GM10248 (cell line): ENCODE measurements at places on chromosomes 11 and 22.
A peak's percentile ranks its signal among the peaks of the same experiment; 100 is the strongest.

GRCh38 chr11:22666688-22667439 lies 453 bp downstream of the GAS2 start:
- DNase-seq: peak; percentile 62

DNA sequence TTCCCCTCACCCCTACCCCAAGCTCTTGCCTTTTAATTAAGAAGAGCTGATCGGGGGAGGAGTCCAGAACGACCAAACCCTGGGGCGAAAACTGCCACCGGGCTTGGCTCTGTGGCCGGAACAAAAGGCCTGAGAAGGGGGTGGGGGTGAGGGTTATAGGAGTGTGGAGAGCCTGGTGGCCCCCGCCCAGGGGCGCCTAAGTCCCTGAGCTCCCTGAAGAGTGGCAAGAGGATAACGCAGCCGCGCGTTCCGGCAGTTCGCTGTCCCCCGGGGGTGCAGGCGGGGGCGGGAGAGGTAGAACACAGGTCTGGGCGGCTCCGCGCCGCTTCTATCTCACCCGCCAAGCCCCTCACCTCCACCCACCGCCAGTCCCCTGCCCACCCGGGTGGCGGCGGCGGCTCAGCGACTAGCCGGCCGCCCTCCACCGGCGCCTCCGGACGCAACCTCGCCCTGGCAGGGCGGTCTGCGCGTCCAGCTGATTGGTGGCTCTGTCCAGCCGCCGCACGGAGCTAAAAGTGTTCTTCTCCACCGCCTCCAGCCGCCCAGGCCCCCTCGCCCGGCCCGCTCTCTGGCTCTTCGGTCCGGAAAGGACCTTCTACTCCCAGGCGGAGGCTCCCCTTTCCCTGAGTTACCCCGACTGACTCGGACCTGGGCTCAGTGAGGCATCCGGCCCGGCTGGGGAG lies 18.7 kb upstream of the BDNF start:
- no peak for DNase-seq

DNA sequence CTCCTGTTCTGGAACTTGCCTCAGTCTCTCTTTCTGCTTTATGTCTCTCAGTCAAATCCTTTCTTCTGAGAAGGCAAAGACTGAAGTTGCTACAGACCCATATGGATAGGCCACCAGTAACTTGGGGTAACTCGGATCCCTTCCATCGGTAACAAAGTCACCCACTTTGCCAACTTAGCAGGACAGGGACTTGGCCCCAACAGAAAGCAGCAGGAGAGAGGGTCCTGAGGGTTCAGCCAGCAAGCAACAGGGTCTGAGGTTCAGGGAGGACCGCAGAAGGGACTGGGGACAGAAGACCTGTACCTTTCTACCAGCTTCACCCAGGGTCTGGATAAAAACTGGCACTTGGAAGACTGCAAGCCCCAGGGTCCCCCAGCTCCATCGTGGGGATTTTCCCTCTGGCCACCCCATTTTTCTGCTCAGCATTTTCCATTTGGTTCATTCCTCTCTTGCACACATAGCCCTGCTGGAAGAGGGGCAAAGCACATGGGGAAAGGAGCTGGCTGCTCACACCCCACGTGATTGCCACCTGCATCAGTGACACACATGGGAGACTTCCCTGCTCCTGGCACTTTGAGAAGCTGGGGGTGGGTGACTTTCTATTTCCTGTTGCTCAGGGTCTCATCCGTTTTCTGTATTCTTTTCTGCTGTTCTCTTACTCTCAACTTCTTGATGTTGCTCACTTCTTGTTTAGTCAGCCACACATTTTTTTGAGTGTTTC lies 34.6 kb upstream of the GNAZ start:
- peak; percentile 37 for DNase-seq

GRCh38 chr11:132531921-132532320 lies 1000.4 kb downstream of the OPCML start:
- DNase-seq: no peak

GRCh38 chr11:122229481-122230384 lies 113.7 kb upstream of the BLID start:
- no peak for DNase-seq

GRCh38 chr11:126601136-126601535 lies 245.7 kb downstream of the ST3GAL4 start:
- DNase-seq: no peak

DNA sequence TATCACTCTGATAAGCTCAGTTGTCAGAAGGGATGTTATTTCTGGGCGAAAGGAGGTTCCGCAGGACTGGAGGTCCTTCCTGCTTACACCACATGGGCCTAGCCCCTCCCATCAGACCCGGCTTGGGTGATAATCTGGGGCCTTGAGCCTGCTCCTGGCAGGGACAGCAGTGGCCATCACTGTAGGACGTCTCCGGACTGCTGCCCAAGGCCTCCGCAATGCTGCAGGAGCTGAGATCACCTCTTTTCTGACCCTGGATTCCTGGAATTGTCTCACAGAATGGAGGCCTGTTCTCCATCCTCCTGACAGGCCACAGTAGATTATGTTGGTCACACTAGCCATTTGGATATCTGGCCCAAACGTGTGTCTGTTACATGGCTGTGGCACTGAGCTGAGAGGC lies 9.2 kb upstream of the BIK start:
- DNase-seq: no peak

DNA sequence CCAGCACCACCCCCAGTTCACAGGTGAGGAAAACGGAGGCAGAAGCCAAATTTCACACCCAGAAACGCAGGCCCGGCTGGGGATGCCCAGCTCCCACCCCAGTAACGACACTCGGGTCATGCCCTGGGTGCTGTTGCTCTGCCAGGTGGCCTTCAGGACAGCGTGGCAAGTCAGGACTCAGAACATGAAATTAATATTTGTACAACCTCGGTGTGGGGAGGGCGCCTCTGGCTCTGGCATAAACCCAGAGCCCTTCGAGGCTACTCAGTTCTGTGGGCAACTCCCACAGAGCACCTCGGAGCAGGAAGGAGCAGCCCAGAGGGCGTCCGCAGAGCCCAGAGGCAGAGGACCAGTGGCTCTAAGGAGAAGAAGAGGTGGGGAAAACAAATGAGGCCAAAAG lies 71.6 kb downstream of the CELSR1 start:
- no peak for DNase-seq

DNA sequence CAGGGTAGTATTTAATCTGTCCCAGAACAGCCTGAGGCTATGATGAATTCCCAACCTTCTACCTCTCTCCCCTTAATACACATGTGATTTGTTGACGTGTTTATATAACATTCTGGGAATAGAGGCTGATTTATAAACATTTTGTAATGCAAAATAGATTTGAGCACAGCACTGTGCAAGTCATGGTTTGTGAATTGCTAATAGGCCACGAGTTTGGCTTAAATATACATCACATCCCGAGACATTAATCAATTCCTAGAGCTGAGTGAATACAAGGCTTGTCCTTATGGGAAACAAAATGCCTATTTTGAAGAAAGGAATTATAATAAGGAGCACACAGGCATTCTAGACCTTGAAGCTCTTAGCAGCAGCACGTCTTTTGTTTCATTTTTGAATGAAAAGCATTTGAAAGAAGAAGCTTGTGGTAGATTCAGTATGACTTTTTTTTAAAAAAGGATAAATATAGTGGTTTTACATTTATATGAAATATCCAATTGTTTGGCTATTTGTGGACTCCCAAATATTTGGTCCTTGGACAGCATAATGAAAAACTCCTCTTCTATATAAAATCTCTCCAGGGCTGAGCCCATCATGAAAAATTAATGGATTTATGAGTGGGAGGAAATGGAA lies 116.4 kb downstream of the SLC17A6 start:
- DNase-seq: no peak

GRCh38 chr11:8786933-8787332 lies 104.3 kb downstream of the RPL27A start:
- DNase-seq: no peak

- no peak for DNase-seq
Measured at GRCh38 chr11:118109231-118109630, 22.5 kb upstream of the SMIM35 start.

DNA sequence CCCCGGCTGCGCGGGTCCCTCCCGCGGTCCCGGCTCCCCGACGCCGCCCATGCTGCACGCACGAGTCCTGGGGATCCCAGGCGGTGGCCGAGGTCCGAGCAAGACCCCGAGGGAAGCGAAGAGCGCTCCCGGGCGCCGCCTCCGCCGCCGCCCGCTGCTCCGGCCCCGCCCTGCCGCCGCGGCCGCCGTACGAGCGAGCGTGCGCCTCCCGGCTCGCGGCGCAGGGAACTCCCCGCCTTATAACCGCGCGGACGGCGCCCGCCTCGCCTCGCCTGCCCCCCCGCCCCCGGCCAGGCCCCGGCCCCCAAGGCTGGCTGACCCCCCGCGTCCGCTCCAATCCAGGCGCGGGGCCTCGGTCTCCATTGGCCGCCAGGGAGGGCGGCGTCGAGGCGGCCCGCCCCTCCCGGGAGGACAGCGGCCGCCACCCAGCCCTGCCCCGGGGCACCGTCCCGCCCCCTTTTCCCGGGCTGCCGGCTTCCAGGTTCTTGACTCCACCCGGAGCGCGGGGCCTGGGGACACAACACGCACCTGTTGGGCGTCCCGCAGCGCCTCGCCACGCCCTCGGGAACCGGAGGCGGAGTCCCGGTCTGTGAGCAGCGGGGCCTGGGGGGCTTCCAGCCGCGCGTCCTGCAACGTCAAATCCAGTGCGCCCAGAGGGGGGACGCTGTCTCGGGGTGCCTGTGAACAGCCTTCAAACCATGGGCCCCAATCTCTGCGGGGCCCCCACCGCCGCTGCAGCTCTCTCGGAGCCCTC lies at the start of gene FADS3:
Gene FADS3, minus strand, starts transcription at position 215 of the 754 bp plus-strand sequence. Its CDS starts 164 bp downstream, at position 51.
- DNase-seq: peak; percentile 84

- peak; percentile 84 for DNase-seq
Measured at GRCh38 chr11:47373876-47374719, 4.2 kb downstream of the SPI1 start.

- DNase-seq: no peak
Measured at GRCh38 chr11:33690290-33691065, 10.1 kb downstream of the C11orf91 start.

DNA sequence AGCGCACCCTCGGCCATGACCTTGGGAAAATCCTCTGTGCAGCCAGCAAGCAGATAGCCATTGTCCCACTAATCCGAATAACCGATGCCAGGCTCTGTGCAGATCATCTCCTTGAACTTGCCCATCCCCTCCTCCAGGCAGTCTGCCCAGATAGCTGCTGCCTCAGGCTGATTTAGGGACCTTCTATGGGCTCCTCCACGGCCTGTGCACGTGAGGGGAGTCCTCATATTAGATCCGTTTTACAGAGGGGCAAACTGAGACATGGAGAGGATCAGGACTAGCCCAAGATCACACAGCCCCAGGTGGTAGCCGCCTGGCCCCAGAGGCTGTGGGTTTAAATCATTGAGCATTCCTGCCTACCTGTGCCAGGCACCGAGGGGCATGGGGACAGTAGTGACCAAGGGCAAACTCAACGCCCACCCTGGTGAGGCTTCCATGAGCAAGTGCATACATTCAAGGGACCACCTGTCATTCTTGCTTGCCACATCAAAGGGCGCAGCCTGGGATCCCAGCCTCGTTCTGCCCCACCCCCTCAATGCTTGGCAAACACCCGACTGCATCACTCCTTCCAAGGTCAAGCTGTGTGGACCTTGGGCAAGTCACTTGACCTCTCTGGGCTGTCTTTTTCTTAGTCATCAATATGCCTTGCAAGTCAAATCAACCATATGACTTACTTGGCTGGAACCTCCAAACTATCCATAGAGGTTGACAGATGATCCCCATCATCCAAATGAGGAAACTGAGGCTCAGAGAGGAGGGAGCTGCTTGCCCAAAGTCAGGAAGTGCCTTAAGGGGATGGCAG lies 131.6 kb downstream of the MN1 start:
- no peak for DNase-seq

DNA sequence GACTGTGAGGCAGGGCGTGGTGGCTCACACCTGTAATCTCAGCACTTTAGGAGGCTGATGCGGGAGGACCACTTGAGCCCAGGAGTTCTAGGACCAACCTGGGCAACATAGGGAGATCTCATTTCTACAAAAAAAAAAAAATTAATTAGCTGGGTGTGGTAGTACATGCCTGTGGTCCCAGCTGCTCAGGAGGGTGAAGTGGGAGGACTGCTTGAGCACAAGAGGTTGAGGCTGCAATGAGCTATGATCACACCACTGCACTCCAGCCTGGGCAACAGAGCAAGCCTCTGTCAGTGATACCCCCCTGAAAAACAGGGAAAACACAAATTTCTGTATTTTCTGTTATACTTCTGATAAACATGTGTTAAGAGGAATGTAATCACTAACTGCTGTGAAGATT lies 57.8 kb upstream of the ARHGAP32 start:
- no peak for DNase-seq

DNA sequence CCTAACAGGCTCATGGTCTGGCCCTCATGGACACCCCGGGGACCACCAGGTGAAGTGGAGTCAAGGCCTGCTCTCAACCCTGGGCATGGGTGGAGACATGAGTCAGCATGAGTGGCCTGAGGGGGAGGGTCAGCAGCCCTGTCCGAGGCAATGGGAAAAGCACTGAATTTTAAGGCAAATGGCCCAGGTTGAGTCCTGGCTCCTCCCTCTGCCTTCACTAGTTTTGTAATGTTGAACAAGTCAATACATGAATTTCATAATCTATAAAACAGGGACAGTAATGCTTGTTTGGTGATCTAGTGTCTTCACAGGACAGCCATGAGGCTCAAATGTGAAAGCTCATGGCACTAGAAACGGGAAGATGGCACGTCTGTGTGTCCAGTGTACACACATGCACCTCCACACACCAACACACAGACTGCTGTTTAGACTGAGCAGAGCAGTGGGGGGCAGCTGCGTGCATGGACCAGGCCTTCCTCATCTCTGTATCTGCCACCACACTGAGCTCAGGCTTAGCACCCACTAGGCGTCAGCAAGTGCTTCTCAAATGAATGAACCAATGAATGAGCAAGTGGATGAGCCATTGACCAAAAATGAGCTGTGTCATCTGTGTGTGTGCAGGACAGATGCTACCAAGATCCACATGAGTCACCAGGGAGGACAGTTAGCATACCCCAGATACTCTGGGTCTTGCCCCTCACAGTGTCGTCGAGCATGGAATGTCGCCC lies 63.4 kb downstream of the NRXN2 start:
- no peak for DNase-seq

- DNase-seq: no peak
Measured at GRCh38 chr22:41181349-41182241, 23.5 kb upstream of the L3MBTL2 start.
